ENCODE measurements at places on chromosomes 16 and 17.

DNA sequence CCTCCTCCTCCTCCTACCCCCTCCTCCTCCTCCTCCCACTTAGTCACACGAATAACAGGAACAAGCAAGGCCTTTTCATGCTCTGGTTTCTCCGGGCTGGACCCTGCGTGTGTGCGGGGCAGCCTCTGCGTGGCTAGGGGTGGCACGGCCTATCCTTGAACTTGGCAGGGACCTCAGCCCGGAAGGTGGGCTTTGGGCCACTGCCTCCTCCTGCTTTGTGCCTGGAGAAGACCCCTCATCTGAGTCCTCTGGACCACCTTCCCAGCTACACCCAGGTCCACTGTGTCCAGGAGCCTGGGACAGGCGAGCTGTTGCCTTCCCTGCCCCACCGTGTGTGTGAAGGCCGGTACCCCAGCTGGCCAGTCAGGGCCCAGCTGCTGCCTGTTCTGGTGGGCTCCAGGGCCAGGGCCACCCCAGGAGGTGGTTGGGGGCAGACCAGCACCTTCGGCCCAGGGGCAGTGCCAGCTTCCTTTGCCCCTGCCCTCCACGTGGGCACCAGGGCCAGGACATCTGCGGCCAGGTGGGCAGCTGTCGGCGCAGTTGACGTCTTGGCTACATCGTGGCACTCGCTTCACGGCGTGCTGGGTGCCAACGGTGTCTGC is 35.4 kb downstream of the GINS2 start:
- no peak for DNase-seq

DNA sequence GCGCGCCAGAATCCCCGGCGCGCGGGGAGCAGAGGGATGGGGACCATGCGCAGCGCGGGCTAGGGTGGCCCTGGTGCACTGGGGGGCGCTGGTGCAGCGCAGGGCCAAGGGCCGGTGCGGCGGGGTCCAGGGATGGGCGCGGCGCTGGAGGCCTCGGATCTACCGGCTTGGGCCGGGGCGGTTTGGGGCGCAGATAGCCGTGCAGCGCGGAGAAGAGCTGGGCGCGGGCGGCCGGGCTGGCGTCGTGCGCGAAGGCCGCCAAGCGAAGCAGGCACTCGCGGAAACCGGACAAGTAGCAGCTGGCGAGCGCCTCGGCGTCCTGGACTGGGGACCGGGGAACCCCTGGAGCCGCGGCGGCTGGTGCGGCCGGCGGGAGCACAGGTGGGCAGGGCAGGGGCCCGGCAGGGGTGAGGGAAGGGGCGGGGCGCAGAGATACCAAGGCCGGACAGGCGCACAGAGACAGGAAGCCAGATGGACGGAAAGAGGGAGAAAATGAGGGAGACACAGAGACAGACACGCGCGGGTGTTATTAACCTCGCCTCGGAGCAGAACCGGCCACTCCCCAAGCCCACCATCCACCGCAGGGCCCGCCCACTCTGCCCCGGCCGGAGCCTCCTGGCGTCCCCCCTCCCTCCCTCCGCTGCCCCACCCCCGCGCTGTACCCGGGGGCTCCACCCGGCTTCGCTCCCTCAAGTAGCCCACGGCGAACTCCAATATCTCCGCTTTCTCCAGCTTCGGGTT is 2.1 kb downstream of the HES7 start:
- DNase-seq = peak; percentile 69

DNA sequence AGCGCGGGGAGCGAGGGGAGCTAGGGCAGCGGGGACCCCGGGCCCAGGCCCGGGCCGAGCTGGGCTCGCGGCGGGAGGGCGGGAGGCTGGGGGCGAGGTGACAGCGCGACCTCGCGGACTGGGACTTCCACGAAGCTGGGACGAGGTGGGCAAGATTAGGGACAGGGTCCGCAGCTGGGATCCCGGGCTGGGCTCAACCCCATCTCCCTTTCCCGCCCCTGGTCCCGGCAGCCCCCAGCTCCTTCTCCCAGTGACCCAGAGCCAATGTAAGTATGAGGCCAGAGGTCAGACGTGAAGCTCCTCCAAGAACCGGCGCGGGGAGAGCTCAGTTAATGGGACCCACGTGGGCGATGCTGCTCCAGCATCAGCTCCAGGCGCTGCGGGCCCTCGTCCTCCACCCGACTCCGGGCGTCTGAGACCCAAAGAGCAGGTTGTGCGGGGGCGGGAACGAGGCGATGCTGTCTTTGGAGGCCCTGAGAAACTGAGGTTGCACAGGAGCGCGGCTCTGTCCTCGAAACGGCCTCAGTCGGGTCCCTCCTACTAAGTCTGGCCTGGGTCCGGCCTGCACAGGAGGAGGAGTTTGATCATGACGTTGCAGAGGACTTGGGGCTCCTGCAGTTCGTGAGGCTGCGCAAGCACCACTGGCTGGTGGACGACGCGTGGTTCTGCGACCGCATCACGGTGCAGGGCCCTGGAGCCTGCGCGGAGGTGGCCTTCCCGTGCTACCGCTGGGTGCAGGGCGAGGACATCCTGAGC is 585 bp downstream of the ALOX12 start:
- DNase-seq = no peak

GRCh38 chr17:37711113-37711512 is 33.7 kb downstream of the HNF1B start:
- DNase-seq = no peak

DNA sequence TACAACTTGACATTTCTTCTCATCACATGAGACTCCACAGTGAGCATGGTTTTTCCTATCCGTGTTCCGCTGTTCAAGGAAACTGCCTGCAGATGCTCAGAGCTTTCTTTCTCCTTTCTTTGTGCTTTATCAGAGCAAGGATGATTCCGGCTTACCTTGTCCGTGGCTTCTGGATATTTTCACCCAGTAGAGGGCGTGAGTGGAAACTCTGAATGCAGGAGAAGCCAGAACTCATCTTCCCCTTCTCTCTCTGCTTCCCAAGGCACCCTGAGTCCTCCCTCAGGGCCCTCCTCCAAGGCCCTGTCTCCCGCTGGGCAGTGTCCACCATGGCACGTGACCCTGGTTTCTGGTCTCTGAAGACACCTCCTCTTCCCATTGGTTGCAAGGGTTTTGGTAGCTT is 721.1 kb upstream of the RBFOX1 start:
- no peak for DNase-seq

- no peak for DNase-seq
Measured at GRCh38 chr16:52783616-52784015, 236.7 kb upstream of the TOX3 start.

- DNase-seq = no peak
Measured at GRCh38 chr16:54407596-54407995, 121.0 kb upstream of the IRX3 start.

DNA sequence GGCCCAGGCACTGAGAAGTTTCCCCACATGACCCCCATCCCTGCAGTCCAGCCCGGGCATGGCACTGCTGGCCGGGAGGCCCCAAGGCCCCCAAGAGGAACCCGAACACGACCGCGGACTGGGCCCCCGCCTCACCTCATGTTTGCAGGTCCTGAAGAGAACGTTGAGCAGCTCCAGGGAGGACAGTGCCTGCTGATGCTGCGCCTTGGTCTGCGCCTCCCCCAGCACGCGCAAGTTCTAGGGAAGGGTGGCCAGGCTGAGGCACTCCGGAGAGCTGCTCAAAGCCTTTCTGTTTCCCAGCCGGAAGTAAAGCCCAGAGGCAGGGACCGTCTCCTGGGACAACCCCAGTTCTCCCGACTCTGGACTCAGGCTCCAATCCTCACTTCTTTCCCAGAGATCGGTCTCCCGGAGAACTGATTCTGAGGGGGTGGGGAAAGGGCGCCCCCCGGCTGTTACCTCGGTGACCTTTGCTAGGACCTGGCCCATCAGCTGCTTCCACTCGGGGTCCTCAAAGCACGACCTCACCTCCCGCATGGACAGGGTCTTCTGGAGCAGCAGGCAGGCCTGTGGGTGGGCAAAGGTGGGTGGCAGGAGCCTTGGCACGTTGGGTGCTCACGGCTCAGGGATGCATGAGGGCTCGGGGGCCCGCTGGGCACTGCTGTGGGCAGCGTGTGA is 13.7 kb downstream of the MYBBP1A start:
- no peak for DNase-seq

DNA sequence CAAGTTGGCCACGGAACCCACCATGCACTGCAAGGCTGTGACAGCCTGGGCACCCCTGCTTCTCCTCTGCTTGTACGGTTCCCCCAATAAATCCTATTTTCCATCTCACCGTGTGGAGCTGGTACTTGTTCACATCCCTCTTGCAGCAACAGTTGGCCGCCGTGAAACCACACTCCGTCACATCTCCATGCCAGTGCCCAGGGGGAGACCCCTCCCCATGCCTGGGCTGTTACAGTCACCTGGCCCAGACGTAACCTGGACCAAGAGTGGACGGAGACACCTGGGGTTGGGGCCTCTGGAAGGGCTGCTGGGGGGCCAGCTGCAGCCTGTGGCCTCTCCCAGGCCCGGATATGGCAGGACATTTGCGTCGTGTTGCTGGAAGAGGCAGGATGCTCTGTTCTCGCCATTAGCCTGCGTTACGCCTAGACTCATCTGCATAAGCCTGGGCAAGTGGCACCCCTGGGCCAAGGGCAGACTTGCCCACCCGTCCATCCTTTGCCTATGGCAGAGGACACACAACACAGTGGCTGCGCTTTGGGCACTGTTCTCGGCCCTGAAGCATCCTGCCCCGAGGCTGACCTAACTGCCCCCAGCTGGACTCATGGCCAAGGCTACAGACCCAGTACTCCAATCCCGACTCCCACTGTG is 14.2 kb upstream of the KREMEN2 start:
- DNase-seq = no peak

DNA sequence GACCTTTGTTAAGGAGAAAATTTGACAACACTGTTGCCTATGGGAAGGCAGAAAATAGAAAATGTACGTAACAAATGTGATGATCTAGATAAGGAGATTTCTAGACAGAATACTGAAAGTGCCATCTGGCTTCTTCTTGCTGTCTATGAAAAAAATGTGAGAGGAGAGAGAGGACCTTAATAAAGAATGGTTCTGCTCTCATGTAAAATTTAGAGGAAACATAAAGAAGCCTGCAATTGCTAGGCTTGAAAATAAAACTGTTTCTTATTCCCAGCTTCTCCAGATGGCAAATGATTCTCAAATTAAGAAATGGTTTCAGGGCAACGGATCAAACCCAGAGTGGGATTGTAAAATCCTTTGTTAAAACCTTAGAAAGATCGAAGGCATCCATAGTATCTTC is 128.5 kb downstream of the CDK5R1 start:
- no peak for DNase-seq

- DNase-seq = no peak
Measured at GRCh38 chr17:17149520-17150447, 56.3 kb downstream of the PLD6 start.

- DNase-seq = no peak
Measured at GRCh38 chr16:57994778-57995177, 5.7 kb downstream of the ZNF319 start.

- no peak for DNase-seq
Measured at GRCh38 chr16:67284699-67285646, 5.6 kb downstream of the PLEKHG4 start.

DNA sequence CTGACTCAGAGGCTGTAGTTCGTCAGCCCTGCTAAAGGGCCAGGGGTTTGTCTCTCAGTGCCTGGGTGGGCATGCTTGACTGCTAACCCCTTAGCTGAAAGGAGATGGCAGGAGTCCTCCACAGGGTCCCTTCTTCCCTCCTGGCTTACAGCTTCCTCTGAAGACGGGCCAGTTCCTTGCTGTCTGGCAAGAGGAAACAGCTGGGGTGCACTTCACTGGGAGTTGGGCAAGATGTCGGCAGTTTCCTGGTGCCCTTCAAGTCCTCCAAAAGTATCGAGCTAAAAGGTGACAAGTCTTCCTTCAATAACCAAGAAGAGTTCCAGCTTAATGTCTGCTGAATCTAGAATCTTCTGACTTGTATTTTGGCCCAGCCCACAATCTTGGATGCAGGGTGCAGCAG is 23.4 kb downstream of the NUP85 start:
- DNase-seq = no peak

- no peak for DNase-seq
Measured at GRCh38 chr17:80183581-80184422, 14.0 kb downstream of the CARD14 start.

DNA sequence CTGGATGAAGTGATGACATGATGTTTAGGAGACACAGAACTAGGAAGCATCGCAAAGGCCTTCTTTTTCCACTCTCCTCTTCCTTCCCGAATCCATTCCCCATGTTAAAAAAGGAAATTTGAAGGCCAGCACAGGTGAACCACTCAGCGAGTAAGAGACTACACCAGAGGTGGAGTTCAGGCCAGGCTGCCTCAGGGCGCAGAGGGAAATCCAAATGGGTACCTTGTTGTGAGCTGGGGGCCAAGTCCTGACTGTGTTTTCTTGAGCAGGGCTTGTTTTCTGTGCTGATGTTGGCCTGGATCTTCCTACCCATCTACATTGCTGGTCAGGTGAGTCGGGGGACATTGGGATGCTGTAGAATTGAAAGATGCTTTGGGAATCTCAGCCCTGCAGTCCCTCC is 26.1 kb downstream of the SLC5A11 start:
- no peak for DNase-seq

GRCh38 chr16:4733747-4734062 is 366 bp downstream of the ANKS3 start:
- no peak for DNase-seq

GRCh38 chr17:53924530-53925455 is 102.1 kb downstream of the KIF2B start:
- DNase-seq = no peak

DNA sequence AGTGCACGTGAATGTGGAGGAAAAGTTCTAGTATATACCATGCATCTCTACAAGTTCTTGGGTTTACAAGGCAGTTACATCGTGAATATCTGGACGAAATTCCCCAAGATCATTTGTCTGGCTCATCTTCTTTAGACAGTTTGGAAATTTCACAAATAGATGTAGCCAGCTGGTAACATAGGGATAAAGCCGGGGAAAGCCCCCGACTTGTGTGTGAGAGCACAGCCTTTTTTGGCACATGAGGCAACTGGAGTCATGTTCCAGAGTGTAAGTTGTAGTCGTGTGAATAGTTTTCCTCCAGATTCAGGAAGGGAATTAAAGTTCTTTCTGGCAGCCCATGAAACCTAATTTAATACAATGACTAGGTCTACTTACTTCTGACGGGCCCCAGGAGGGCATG is 62.3 kb downstream of the MARCHF10 start:
- DNase-seq = no peak

GRCh38 chr17:74041869-74042640 is 161.4 kb upstream of the RPL38 start:
- peak; percentile 36 for DNase-seq

GRCh38 chr16:16143038-16143763 is 80.1 kb downstream of the ABCC6 start:
- DNase-seq = no peak

DNA sequence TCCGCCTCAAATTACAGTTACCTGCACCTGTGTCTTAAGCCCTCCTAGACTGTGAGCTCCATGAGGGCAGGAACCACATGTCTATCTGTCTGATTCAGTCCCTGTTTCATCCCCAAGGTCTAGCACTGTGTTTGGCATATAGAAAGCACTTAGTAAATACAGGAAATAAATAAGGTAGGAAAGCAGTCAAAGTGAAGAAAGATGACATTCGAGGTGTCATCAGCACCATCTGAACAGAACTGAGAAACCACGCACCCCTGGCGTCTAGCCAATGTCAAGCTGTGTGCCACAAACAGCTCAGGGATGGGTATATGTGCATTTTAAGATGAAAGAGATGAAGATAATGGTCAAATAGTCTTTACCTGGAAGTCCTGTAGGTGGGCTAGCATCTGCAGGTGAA is 79.6 kb upstream of the ATP2A3 start:
- DNase-seq = no peak

- DNase-seq = no peak
Measured at GRCh38 chr16:6837722-6838121, 494.9 kb upstream of the RBFOX1 start.

Measured in hypothalamus (tissue), 51 donors.